Activated T-helper 9 cell treated with anti-CD3 and anti-CD28 coated beads, Interleukin-2, amount 50 U/mL, for 16 hours (primary cell): ENCODE measurements at places on chromosomes 6 and 20.
A peak's percentile ranks its signal among the peaks of the same experiment; 100 is the strongest.

DNA sequence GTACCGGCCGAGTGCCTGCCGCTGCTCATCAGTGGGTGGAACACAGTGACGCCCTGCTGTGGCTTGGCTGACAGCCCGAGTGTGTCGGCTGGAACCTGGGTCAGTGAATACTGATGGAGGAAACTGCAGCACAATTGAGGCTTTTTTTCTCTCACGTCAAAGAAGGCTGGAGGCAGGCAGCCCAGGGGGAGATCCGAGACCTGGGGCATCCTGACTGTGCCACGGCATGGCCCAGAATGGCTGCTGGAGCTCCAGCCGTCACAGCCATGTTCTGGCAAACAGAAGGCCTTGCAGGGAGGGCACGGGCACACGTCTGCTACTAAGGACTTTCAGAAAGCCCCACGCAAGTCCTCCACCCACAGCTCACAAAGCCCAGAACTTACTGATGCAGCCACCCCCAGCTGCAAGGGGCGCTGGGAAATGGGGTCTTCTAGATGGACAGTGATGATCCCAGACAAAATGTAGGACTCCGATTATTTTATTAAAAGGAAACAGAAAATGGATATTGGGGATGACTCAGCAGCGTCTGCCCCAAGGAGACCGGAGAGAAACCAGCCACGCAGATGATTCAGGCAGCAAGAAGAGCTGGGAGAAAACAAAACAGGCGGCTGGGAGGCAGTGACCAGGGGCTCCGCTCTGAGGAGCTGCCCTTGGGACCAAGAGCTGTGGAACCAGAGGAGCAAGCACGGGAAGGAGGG is 140.0 kb downstream of the TAF4 start:
- DNase-seq, result no peak

DNA sequence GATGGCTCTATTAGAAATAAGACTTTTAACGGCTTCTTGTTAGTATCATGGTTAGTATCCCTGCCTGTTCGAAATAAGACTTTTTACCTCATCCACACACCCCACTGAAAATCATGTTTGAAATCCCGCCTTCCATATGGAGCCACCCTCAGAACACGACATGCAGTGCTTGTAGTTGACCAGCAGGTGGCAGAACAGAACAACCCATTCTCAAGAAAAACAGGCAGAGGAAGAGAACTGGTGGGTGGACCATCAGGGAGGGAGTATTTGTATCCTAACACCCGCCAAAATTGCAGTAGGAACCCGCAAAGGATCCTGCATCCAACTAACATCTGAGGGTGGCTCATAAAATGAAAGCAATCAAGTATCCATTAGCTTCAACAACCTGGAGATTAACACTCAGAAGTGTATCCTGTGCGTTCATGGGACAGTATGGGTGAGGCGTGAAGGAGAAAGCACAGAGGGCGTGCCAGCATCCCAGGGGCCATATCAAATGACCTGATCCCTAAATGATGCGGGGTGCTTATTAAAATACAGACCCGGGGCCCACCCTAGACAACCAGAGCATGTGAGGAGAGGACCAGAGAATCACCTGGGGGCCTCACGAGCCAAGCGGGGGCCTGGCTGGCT is 89.6 kb upstream of the NHSL1 start:
- peak; percentile 20 for DNase-seq

GRCh38 chr6:87151781-87152525 is 3.4 kb upstream of the ZNF292 start:
- peak; percentile 61 for DNase-seq

DNA sequence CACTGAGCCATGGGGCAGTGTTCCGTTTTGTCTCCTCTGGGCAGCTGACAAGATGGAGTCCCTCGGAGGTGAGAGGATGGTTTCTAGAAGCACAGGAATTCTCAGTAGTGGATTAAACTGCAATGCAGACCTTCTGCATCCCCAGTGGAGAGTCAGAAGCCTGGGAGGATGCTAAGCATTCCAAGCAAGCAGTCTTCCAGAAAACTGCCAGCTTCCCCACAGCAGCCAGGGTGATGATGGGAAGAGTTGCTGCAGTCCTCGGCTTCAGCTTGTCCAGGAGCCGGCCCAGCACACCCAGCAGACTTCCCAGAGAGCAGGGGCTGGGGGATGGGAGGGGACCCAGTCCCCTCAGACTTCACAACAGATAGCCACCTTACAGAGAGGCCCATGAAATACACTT is 163.6 kb downstream of the LY86 start:
- no peak for DNase-seq

DNA sequence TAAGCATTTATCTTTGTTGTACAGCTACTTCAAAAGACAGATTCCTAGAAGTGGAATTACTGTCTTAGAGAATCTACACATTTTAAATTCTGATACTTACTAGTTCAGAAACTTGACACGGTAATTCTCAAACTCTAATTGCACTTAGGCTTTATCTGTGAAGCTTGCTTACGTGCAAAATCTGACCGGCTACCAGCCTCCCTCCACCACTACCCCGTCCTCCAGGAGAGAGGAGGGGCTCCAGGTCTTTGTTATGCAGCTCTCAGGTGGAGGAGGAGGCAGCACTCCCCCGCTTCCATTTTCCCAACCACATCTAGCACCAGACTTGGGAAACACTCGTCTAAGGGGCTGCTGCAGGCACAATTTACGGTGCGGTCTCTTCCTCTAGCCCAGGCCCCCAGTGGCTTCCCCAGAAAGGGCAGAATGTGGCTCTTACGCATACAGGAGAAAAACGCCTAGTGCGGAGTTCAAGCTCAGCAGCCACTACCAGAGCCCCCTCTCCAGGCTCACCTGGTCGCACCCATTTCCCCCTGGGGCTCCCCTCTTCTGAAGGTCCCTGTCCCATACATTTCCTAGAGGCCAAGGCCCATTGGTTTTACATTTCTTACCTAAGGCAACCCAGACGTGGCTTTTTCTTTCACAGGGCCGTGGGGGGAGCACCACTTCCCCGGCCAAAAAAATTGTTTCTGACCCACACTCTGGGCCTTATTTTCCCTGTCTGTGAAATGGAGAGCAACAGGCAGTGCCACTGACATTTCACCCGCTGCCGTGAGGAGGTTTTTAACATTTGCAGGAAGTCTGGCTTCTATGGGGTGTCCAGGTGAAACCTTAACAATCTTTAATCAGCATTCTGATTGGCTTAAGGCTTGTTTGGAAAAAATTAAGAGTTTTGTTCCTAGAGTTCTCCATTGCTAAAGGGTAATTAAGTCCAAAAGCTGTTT is 1.6 kb upstream of the TGIF2 start:
- no peak for DNase-seq

DNA sequence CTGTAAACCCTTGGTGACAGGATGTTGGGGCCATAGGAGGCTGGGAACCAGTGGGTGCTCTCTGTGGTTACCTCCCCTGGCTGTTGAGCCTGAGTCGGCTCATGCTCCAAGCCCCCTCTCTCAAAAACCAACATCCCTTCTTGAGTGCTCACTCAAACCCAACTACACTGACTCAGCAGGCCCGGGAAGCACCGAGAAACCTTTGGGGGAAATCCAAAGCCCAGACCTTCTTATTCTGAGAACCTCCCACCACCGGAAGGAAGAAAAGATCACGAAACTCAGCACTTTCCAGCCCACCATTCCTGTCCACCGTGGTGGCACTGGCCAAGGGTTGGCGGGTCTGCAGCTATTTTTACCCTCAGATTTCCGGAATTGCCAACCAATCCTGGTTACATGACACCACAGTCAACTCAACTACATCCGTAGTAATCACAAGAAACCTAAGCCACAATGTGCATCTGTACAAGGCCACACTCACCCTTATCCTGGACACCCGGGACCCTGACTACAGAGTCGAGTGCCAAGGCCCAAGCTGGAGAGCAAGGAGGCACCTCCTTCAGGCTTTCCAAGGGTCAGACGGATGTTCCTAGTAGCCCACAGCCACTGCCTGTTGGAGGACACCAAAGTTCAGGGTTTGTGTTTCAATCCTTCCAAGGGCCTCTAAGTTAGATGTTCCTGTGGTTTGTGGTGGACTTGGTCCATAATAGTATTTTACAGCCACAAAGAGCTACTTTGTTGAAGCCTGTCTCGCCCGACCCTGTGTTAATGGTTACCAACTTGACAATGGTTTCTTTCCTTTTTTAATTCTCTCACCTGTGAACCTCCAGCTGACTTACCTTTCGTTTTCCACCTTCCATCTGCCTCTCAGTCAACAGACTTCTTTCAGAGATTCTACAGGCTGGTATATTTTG is 317.0 kb downstream of the CDC5L start:
- DNase-seq, result peak; percentile 46

DNA sequence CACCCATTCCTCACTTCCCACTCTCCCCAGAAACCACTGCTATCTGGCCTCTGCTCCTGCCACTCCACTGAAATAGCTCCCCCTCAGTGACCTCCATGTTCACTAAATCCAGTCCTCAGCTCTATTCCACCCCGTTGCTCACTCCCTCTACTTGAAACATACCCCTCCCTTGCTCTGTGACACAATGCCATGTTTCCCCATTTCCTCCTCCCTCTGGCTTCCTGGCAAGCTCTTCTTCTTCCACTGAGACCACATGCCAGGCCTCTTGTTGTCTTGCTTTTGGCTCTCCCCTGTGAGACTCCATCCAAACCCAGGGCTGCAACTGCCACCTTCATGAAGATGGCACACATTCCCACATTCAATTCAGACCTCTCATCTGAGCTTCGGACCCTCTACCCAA is 13.9 kb downstream of the TMEM151B start:
- no peak for DNase-seq

DNA sequence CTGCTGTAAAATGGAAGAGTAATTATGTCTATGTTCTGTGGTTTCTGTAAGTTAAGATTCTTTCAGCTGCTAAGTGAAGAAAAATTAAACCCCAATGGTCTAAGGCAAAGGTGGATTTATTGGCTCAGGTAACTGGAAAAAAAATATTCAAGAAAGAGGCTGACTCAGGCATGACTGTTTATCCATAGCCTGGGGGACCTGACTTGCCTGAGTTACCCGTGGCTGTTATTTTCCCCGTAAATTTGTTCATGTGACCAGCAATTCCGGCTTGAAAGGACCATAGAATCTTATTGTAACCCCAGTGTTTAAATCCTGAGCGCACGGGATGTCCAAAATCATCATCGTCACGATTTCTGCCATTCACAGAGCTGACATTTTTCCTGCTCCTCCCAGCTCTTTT is 32.3 kb upstream of the SULF2 start:
- DNase-seq, result no peak

DNA sequence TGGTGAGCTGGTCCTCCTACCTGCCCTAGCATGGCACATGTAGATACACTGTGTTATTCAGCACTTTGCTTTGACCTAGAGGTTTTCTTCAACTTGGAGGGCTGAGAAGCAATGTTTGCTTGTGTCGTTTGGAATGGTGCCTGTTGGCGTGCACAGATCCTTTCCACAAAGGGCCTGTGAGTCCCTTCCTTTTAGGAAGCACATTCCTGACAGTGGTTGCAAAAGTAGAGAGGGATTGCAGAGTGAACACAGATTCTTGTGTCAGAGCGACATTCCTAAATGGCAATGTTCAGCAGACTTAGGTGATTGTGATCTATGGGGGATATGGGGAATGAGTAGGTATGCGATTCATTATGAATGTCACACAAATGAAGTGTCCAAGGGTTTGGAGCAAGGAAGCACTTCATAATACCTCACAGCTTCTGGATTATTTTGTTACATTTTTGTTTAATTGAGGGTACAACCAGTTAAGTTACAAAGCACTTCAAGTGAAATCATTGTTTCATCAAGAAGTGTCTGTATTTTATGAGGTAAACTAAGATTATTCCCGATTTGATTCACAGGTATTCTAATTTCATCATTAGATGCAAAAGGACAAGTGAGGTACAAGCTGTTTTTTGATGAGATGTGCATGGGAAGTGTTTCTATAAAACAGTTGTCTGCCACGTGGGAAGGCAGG is 713 bp upstream of the RNF144B start:
- DNase-seq, result no peak

DNA sequence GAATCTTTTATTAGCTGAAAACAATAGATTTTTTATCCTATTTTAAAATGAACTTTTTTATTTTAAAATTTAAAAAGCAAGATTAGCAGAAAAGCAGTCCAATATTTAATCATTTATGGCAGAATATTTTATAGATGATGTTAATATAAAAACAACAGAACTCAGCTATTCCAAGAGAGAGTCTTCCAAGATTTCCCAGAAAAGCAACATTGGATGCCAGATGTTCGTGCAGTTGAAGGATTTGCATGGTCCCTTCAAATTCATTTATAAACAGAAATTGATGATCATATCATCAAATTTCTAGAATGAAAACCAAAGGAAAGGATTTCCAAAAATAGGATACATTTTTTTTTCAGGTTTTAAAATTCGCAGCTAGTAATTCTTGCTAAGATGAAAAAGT is 25.4 kb upstream of the CNKSR3 start:
- DNase-seq, result no peak
